ENCODE measurements at places on chromosomes 4 and X.

DNA sequence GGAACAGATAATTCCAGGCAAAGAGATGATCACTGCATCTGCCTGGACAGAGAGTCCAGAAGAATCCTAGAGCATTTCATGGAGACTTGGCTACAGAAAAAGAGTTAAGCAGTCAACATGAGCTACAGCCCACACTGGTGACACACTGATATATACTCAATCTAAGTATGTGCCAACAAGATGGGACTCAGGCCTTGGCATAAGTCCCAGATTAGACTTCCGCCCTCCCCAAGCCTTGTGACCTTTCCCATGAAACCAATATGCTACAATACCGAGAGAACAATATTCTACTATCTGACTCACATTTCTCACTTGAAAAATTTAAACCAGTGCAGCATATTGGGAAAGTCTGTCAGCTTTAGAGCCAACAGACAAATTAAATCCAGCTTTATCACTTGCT is 65.7 kb upstream of the SLITRK2 start:
- DNase-seq, result no peak

- peak; percentile 61 for DNase-seq
Observed at GRCh38 chr4:105305019-105305836, 158.6 kb downstream of the TET2 start.

GRCh38 chrX:123731987-123732669 is 724 bp downstream of the THOC2 start:
- DNase-seq, result peak; percentile 5

- DNase-seq, result no peak
Observed at GRCh38 chr4:44228326-44228725, 220.3 kb downstream of the KCTD8 start.

DNA sequence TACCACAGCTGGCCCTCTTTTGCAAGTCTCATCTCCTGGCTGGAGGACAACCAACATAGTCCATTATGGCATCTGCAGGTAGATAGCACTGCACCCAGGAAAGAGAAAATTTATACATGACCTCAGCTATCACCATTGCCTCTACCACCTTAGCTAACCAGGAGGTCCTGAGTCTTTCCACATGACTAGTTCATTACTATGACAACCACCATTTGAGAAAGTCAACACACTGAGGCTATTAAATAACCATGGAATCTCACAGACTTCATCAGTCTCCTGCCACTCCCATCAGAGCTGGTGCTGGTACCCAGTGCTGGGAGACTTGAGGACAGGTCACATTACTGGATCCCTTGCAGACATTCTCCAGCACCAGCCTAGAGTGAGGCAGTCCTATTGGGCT is 285.9 kb downstream of the GBA3 start:
- no peak for DNase-seq

DNA sequence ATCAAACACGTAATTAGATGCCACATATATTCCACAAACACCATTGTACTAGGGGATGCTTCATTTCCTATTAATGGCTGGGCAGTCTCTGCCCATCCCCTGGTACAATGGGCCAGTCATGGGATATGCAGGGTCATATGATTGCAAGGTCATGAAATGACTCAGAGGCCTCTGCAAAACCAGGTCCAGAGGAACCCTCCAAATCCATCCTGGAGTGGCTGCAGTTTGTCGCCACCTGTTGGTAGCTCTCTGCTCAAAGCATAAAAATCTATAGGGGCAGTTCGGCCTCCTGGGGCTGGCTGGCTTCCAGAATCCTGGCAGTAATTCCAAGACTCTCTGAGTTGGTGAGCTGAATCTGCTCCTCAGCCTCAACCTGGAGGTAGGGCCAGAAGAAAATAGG is 22.9 kb upstream of the PUDP start:
- no peak for DNase-seq

- DNase-seq, result no peak
Observed at GRCh38 chr4:13601848-13602247, 25.7 kb downstream of the BOD1L1 start.

- no peak for DNase-seq
Observed at GRCh38 chr4:145795521-145795920, 115.6 kb downstream of the C4orf51 start.

- no peak for DNase-seq
Observed at GRCh38 chr4:168854350-168854921, 155.6 kb downstream of the CBR4 start.
